Natural killer cell treated with Interleukin-12 subunit alpha and Interleukin-12 subunit beta and Interleukin-15 and Interleukin-18, amount 100 ng/mL, for 72 hours (primary cell): ENCODE measurements at places on chromosomes 2 and 18.

GRCh38 chr2:9375857-9376428 lies 47.4 kb downstream of the ITGB1BP1 start:
- DNase-seq, result no peak

- no peak for DNase-seq
These were observed 36.0 kb upstream of the ATIC start for GRCh38 chr2:215275824-215276223.

- no peak for DNase-seq
These were observed 392.8 kb downstream of the TSN start for GRCh38 chr2:122148128-122148767.

DNA sequence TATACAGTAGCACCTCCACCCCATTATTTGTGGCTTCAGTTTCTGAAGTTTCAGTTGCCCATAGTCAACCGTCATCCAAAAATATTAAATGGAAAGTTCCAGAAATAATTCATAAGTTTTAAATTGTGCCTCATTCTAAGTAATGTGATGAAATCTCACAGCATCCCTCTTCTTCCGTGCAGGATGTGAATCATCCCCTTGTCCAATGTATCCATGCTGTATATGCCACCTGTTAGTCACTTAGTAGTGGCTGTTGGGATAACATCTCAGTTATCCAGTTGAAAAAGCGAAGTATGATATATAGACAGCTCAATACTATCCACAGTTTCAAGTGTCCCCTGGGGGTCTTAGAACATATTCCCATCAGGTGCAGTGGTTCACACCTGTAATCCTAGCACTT lies 119.1 kb upstream of the OTX1 start:
- DNase-seq, result no peak

DNA sequence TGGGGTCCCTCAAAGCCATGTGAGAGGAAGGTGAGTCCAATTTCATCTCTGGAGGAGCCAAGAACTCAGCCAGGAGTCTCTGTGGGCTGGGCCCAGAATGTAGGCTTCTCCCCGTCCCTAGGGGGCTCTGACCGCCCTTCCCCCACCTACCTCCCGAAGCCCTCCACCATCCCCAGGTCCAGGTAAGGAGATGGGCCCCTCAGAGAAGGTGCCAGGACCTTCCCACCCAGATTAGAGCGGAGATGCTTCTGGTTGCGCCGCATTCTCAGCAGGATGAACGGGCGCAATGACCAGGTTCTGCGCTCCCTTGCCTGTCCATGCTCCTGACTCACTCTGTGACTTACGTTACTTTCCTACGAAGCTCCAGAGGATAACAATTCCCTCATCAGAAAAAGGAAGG lies 23.0 kb downstream of the ST8SIA5 start:
- no peak for DNase-seq

- DNase-seq, result no peak
These were observed 345.6 kb downstream of the GRB14 start for GRCh38 chr2:164275659-164276058.

- no peak for DNase-seq
These were observed 139.4 kb downstream of the MTCL1 start for GRCh38 chr18:8844721-8845148.
